ENCODE measurements at places on chromosomes 4 and X.

DNA sequence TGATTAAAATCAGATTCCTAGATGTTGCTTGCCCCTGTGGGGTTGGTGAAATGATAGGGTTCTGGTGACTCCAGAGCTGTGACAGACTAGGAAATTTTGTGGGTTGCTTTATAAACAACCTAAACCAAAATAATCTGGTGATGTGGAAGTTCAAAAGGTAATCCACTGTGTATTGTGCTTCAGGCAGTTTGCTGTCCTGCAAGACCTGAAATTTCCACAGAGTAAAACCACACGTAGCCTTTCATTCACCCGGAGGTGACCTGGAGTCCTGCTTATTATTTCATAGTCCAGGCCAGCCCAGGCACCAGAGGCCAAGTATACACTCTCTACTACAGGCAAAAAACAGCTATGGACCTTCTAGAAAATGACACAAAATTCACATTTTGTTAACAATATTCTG lies 114.6 kb upstream of the CBR4 start:
- DNase-seq = no peak

- DNase-seq = no peak
These were observed 17.9 kb downstream of the GNRHR start for GRCh38 chr4:67736262-67736661.

- DNase-seq = no peak
These were observed 69.2 kb downstream of the PRDM5 start for GRCh38 chr4:120853161-120853935.

DNA sequence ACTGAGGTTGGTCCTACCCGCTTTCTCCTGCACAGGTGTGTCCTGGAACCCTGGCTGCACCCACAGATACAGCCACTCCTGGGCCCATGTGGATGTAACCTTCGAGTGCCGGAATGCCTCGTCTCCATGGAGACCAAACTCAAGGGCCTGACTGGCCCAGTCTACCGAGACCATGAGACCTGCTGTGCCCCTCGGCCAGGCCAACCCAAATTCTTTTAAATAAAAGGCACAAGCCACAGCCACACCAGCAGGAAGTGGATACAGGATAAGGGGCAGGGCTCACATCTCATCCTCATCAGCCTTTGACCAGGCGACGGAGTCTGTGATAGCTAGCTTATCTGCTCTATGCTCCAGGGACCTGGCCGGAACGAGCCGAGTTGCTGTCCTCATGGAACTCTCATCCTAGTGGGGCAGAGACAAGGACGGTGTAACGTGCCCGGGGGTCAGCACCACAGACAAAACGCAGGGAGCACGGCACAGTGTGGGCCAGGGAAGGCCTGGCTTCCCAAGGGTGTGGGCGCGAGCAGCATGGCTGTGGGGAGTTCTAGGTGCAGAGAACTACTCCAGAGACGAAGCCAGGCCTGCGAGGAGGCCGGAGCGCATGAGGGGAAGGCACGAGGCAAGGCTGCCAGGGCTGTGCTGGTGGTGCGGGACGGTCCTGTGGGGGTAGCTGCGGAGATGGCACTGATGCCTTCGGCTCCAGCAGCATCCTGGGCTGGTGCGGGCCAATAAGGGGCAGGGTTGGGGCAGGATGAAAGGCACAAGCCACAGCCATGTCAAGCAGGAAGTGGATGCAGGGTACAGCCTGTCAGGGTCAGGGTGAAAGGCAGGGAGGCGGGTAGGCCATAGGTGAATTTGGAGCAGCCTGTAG lies 22.7 kb downstream of the NOP14 start:
- DNase-seq = no peak

DNA sequence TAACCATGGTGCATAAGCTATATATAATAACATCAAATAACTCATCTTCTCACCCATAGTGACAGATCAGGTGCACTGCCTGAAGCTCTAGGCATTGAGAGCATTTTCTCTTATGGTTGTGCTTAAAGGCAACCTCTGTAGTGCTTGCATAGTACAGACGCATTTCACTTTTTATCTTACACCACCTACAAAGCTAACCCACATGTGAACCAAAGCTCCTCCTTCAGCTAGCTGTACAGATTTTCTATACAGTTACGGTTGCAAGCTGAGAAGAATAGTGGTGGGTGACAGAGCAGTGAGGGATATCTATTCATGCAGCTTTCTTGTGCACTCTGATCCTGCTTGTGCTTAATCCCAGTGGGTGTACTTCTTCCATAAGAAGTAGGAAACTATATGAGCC lies 1525.2 kb downstream of the STIM2 start:
- DNase-seq = no peak

GRCh38 chr4:3711183-3712111 lies 54.7 kb upstream of the ADRA2C start:
- no peak for DNase-seq

DNA sequence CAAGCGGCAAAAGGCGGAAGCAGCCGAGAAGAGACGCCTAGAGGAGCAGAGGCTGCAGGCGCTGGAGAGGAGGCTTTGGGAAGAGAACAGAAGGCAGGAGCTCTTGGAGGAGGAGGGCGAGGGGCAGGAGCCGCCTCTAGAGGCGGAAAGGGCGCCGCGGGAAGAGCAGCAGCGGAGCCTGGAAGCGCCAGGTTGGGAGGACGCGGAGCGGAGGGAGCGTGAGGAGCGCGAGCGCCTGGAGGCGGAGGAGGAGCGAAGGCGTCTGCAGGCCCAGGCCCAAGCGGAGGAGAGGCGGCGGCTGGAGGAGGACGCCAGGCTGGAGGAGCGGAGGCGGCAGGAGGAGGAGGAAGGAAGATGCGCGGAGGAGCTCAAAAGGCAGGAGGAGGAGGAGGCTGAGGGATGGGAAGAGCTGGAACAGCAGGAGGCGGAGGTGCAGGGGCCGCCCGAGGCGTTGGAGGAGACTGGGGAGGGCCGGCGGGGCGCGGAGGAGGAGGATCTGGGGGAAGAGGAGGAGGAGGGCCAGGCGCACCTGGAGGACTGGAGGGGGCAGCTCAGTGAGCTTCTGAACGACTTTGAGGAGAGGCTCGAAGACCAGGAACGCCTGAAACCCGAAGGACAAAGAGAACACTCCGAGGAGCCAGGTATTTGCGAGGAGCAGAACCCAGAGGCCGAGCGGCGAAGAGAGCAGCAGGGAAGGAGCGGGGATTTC lies 72.9 kb downstream of the AASDH start:
- no peak for DNase-seq

DNA sequence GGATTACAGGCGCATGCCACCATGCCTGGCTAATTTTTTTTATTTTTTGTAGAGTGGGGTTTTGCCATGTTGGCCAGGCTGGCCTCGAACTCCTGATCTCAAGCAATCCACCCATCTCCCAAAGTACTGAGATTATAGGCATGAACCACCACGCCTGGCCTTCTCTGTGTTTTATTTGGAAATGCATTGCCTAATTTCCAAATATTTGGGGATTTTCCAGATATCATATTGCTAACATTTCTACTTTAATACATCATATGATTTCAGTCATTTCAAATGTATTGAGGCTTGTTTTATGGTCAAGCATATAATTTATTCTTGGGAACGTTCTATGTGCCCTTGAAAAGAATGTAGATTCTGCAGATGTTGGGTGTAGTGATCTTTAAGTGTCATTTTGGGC lies 38.8 kb downstream of the FGF2 start:
- DNase-seq = no peak

DNA sequence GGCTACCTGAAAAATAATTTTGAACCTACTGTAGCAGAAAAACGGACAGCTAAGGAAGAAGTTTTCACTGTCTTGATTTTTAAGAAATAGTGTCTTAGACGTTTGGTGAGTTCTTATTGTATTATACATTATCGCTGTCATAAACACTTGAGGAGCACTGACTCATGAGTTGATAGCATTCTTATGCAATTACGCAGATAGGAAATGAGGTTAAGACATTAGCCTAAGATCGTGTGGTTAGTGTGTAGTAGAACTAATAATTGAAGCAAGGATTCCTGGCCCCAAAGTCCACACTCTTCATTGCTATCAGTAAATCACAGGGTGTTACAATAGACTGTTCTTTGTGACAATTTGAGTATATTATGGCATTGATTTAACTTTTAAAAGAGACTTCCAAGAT lies 238.1 kb downstream of the ARAP2 start:
- DNase-seq = no peak

DNA sequence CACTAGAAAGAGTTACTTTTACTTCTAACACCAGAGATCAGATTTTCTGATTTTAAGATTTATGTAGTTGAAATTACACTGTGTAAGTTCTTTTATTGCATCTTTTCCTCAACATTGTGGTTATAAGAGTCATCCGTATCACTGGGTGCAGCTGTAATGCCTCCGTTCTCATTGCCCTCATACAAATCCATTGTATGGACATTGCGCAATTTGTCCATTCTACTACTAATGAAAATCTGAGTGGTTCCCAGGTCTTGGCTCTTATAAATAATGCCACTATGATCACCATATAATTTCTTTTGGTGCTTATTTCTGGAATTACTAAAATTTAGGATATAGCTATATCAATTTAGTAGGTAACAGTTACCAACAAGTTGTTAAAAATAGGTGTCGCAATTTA lies 614.0 kb upstream of the GALNT7 start:
- no peak for DNase-seq

- no peak for DNase-seq
These were observed 72.4 kb downstream of the FRAS1 start for GRCh38 chr4:78129383-78130108.

DNA sequence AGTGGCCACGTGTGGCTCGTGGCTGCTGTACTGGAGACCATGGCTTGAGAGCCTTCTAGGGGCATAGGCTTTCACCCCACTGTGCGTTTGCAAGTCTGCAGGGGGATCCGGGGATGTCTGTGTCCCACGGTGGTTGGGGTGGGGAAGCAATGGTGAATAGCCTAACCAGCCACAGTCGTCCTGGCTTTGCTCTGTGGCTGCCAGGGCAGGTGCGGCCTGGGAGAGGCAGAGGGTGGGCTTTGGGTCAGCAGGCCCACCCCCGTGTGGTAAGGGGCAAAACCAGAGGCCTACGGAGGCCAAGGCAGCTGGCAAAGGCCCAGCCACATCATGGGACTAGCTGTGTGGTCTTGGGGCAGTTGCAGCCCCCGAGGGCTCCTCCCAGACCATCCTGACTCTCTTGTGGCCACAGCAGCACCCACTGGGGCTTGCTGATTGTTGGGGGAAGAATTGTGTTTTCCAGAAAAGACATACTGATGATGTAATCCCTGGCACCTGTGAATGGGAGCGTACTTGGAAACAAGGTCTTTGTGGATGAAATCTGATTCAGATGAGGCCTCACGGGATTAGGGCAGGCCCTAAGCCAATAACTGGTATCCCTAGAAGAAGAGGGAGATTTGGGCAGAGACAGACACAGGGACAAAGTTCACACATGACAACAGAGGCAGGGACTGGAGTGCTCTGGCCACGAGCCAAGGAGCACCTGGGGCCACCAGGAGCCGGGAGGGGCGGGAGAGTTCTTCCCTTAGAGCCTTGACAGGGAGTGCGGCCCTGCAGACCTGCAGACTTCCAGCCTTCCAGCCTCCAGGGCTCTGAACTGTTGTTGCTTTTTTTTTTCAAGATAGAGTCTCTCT lies 2.9 kb downstream of the CPZ start:
- DNase-seq = no peak

DNA sequence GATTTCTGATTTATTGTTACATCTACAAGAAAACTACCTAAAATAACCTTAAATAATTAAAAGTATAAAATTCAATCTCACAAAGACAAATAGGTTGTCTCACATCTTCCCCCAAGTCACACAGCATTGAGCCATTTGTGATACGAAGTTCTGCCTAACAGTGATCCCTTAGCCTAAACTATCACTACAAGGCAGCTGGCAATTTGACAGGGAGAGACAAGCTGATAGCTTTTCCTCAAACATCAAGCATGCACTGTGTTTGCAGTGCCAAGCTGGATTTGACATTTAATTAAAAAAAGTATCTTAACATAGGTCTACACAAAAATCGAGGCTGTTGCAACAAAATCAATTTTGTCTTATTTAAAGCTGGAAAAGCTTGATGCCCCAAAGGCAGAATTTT lies 464.7 kb upstream of the TRAM1L1 start:
- no peak for DNase-seq

- DNase-seq = no peak
These were observed 118.0 kb downstream of the SPCS3 start for GRCh38 chr4:176437756-176438155.

DNA sequence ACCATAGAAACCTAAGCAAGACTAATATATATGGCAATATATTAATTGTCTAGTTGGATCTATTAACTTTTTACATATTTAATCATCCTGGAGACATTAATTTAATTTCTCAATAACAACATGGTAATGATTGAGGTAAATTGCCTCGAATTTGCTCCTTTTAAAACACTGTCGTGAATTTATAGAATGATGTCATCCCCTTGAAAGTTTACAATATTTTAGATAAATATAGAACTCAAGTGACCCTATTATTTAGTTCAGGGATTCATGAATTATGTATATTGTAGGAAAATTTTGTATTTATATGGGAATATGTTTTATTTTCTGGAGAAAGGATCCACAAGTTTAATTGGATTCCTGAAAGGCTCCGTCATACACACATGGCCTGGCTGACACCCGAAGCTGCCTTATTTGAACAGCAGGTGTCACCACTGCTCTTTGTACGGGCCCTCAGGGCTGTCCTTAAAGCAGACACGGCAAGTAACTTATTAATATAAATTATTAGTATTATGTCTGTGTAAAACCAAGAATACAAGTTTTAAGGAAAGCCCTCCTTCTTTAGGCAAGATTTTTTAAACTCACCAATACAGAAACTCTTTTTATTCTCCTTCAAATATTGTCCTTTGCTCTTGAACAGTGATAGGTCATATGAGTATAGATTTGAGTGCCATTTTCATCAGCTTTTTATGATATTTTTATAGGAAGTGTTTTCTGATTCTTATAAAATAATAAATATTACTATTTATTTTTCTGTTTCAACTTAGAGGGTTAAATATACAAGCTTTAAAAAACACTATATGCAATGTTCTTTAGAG lies 1.9 kb upstream of the PLRG1 start:
- DNase-seq = peak; percentile 67

Measured in NCI-H1694 (cell line).